ENCODE measurements at places on chromosomes 1 and 21.

GRCh38 chr1:29396438-29397255, 160.3 kb downstream of the PTPRU start:
- no peak for DNase-seq

GRCh38 chr1:17658837-17659236, 96.3 kb upstream of the ACTL8 start:
- no peak for DNase-seq

DNA sequence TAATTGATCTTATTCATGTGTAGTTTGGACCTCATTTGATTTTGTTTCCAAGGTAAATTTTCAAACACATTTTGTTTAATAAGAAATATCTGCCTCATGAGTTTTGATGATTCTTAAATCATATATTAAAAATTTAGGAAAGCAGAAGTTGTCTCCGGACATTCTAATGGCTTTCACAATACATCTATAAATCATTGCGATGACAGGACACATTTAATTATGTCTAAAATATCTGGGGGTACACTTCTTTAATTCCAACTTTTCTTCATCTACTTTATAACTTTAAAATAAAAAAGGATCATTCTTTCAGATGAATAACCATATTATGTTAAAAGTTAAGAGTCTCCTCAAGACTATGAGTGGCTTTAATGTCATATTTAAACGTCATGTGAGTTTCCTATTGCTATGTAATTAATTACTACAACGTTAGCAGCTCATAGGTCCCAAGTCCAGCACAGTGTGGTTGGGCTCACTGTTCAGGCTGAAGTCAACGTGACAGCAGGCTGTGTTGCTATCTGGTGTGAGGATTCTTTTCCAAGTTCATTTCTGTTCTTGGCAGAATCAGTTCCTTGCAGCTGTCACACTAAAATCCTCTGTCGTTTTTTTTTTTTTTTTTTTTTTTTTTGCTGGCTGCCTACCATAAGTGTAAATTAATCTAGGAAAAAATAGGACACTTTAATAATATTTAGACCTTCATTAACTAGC, 893.5 kb downstream of the LTN1 start:
- DNase-seq = no peak

- no peak for DNase-seq
Observed at GRCh38 chr21:24939291-24939690, 668.0 kb downstream of the MRPL39 start.

DNA sequence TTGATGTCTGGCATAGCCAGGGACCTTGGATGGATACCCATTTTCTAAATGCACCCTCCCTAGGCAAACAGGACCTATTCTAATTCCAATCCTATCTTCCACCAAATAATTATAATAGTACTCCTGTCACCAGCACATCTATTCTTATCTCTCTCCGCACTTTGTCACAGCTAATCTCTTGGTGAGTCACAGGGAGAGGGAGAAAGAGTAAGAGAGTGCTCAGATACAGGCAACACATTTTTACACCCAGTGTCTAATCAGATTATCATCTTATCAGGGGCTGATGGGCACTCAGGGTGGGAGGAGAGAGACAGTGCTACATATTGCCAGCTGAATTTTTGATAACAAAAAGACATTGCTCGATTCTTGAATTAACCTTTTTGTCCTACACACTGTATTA, 275.0 kb upstream of the BEND5 start:
- no peak for DNase-seq

- no peak for DNase-seq
Observed at GRCh38 chr1:88503646-88504045, 180.4 kb upstream of the PKN2 start.

DNA sequence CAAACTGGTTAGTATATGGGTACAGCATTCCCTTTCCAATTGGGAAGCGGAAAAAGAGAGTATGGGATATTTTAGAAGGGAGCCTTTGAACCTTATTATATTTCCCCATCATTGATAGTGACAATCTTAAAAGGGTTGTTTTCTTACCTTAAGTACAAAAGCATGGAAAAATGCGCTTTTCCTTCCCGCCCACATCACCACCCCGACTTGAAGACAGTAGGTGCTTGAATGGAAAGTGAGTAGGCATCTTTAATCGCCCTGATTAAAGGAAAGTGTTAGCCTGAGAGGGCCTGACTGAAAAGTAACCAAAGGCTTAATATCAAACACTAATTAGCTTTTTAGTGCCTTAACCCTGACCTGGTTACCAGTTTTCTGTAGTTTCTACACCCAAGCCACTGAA, 15.4 kb downstream of the GGPS1 start:
- no peak for DNase-seq

DNA sequence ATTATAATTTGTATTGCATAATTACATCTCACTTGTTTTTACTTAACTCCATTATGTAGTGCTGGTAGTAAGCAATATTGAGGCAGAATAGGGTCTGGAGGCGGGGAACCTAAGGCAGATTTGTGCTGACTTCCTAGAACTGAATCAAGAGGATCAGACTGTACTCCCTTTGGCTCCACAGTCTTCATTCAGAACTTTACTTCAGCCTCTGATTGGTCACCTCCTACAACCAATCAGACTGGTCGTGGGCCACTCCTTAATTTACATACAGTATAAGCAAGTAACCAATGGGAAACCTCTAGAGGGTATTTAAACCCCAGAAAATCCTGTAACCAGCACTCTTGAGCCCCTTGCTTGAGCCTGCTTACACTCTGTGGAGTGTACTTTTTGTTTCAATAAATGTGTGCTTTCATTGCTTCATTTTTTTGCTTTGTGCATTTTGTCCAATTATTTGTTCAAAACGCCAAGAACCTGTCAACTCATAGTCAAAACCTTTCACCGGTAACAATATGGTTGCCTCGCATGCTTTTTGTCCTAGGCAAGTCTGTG, 31.6 kb downstream of the ZBTB8OS start:
- DNase-seq = no peak

DNA sequence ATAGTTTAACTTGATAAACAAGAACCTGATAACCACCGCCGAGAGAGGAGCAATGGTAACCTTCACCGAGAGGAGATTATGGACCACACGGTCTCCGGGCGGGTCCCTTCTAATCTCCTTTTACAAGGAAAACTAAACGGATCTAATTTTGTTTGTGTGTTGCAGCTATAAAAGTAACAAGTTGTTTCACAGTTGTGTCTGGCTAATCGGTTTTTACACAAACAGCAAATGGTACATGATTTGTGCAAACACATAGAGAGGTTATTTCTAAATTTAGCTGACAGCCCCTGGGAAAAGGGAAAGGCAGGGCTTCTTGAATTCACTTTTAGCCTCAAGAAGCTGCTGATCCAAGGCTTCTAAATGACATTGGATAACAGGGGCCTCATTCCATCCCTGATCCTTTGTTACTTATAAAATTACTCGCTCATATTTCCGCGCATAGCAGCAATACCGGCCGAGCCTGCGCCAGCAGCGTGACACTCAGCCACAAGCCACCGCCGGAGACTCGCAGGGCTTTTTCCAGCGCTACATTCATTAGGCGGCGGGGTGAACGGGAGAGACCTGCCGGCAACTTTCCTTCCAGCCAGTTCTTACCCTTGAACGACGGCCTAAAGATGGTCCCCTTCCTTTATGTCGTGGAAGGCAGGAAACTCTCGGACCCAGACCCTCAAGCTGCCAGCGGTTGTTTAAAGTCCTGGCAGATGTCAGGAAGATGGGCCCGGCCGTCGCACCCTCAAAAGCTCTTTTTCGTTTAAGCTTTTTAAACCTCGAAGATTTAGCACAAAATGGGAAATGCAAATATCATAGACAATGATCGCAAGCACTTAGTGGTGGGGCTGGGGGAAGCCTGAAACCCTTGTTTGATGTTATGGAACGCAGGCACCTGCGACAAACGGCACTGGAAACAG, 4.4 kb downstream of the FOXD3 start:
- no peak for DNase-seq

GRCh38 chr1:241606544-241606943, 33.6 kb downstream of the CHML start:
- no peak for DNase-seq

DNA sequence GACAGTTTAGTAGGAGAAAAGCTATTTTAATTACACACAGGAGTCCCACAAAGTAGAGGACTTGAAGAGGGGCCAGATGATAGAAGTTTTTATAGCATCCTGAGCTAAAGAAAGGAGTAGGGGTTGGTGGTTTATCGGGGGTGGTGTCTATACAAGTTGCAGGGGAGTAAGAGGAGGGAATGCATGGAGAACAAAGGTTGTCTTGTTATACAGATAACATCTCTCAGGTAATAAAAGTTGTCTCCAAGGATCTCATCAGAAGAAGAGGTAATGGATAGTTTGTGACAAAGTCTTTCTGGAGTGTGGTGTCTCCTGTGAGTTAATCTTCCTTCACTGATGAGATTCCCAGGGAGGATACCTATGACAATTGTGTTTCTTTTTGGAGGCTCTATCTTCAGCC, 23.4 kb upstream of the NUF2 start:
- DNase-seq = no peak

DNA sequence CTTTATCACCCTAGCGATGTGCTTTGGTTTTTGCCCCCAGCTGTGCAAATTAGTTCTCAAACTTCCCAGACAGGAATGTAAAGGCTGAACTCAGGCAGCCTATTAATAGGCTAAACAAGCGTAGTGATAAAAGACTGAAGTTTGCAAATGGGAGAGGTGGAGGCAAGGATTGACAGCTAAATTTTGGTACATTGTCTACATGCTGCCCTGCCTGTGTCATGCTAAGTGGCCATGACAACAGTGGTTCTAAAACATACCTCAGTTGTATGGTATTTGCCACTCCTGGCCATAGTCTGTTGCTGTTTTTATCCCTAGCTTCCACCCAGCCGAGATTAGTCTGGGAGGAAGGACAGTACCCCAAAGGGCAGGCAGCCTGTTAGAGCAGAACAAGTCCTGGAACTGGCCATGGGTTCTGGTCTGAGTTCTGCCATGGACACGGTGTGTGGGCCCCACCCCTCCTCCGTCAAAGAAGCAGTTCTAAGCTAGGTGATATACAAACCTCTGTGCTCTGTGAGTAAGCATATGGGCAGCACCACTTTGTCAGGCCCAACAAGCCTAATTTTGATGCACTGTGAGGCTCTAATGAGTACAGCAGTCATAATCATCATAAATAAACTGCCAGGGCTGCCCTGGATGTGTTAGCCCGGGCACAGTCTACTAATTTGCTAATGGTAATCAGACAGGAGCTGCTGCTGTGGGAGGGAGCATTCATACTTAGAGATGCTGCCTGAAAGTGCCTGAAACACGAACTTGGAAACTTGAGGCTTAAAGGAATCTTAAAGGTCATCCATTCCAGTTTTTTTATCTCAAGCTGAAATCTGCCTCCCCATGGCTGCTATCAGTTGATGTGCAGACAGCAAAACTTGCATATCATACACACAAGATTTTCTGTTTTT, 177.1 kb downstream of the HHAT start:
- DNase-seq = no peak
